HCT116 (cell line): ENCODE measurements at places on chromosomes 13 and 19. TPM values are rescaled to one million over a fixed set of nuclear protein-coding genes. Genes with fewer than 3 reads are reported as not detected.

Gene ZSCAN4
- total RNA-seq: not detected

GRCh38 chr13:23825179-23825578 lies 64.0 kb downstream of the MIPEP start:
- DNase-seq: no peak

GRCh38 chr19:42089191-42089750 lies 13.3 kb downstream of the ZNF574 start:
- DNase-seq: no peak

Gene KLK14
- 0.76 TPM for total RNA-seq

DNA sequence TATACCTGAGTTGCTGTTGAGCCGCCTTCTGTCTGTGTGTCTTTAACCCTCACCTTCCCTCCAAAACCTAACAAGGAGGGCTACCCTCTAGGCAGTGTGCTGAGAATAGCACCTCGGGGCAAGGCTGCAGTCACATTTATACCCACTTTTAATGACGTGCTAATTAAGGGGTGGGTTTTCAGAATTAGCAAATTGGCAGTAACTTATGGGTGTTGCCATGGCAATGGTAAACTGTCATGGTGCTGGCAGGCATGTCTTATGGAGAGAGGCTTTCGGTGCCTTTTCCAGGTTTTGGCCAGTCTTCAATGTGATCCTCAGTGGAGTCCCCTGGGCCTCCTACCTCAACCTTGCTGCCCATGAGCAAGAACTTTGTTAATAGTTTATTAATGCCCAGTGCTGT lies 1.2 kb upstream of the PNMA8A start:
- DNase-seq: no peak

DNA sequence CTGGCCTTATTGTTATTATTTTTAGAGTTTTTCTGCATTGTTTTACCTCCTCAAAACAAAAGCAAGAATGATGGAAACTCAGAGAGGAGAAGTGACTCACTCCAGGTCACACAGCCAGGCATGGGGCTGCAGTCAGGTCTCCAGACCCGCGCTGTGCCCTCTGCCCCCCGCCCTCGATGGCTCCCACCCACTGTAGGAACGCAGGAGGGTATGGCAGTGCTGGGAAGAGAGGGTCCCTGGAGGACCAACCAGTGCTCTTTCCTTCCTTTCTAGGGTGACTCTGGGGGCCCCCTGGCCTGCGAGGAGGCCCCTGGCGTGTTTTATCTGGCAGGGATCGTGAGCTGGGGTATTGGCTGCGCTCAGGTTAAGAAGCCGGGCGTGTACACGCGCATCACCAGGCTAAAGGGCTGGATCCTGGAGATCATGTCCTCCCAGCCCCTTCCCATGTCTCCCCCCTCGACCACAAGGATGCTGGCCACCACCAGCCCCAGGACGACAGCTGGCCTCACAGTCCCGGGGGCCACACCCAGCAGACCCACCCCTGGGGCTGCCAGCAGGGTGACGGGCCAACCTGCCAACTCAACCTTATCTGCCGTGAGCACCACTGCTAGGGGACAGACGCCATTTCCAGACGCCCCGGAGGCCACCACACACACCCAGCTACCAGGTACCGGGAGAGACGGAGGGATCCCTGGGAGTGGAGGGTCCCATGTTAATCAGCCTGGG lies 5.6 kb downstream of the TIMM13 start:
- DNase-seq: no peak

- no peak for DNase-seq
Observed at GRCh38 chr19:45439569-45440258, 16.0 kb upstream of the ERCC1 start.

DNA sequence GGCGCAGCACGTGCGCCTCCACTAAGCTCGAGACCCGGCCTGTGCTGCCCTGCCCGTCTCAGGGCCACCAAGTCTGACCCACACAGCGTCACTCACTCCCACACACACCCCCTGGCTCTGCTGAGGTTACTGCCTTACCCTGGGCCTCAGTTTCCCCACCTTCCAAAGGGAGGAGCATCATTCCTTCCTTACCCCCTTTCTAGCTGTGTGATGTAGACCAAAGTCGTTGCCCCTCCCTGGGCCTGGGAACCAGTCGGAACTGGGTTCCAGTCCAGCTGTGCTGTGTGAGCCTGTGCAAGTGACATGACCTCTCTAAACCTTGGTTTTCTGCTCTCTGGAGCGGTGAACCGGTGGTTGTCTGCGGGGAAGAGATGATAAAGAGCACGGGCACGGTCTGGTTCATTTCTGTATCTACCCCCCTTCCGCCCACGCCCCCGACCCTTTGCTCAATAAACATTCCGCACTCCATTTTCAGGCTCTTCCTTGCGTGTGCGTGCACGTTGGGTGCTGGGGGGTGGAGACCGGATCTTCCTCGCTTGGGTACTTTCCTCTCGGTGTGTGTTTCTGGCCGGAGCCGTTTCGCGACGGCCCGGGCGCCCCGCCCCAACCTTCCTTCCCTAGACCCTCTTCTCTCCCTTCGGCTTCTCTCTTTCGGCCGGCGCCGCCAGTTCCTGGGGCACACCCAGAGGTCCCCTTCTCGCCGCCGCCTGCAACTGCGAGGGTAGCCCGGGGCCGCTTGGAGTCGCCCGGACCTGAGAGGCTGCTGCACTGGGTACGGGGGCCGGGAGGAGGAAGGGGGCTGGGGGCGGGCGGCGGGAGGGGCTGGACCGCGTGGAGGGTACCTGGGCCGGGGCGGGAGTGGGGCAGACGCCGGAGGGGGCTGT lies at the start of gene ZNF581:
Gene ZNF581, plus strand, starts transcription at position 647 of the 884 bp plus-strand sequence. CDS start 923 bp downstream, outside the sequence.
- DNase-seq: no peak

- no peak for DNase-seq
Observed at GRCh38 chr13:53182724-53183123, 154.1 kb downstream of the OLFM4 start.

DNA sequence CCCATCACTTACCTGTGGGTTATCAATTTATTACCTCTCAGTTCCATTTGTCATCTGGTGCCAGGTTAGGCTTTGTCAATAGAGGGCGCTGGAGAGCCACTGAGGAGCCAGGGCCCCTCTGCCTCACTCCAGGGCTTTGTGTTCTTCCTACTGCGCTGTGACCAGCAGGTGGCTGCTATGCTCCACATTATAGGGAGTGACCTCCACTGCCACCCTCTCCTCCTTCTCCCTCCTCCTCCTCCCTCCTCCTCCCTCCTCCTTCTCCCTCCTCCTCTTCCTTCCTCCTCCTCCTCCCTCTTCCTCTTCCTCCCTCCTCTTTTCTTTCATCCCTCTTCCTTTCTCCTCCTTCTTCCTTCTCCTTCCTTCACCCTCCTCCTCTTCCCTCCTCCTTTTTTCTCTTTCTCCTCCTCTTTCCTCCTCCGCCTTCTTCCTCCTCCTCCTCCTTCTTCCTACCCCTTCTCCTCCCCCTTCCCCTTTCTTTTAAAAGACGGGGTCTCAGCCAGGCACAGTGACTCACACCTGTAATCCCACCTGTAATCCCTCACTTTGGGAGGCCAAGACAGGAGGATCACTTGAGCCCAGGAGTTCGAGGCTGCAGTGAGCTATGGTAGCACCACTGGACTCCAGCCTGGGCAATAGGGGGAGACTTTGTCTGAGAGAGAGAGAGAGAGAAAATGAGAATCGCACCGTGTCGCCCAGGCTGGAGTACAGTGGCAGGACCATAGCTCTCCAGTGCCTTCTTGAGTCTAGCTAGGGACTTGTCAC lies 10.3 kb upstream of the ZBTB32 start:
- peak; percentile 85 for DNase-seq

DNA sequence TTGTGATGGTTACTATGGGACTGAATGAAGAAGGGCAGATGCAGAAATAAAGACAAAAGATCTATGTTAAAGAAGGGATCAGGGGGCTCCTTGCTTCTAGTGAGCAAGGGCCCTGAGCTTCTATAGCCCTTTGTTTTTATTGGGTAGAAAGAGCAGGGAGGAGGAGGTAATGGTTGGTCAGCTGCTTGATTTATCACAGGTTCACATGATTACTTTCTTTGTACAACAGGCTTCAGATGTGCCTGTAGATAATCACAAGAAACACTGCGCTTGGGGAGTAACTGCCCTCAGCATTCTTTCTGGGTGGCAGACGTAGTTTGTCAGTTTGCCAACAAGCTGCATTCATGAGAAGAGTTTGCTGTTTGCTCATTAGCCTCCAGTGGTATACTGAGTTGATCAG lies 4.8 kb upstream of the ZNF439 start:
- DNase-seq: no peak

GRCh38 chr13:113584205-113584869 lies at the start of gene TFDP1:
Gene TFDP1, plus strand, starts transcription at chr13:113584753. Its CDS starts 1,085 bp downstream, at chr13:113585838.
- DNase-seq: peak; percentile 79

Gene MYCBP2
- 48.5 TPM for total RNA-seq

GRCh38 chr13:103289681-103290080 lies 223.5 kb upstream of the SLC10A2 start:
- DNase-seq: no peak
